Memory B cell (primary cell): ENCODE measurements at places on chromosomes 7 and 10.

GRCh38 chr10:124739986-124740368 is 4.2 kb downstream of the FAM53B start:
- DNase-seq = no peak

DNA sequence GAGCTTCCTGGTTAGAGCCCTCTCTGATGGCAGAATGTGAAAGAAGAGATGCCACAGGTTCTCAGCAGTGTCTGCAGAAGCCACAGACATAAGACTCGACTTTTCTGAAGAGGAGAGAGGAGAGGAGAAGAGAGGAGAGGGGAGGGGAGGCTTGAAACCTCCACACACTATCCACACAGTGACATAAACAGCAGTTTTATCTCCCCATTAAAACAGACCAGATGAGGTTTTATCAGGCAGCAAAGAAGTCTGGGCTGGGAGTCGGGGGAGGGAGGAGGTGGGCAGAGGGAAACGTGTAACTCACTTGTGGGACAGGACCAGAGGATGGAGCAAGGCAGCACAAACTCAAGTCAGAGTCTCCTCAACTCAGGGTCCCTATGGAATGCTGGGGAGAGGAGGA is 76.5 kb downstream of the XPNPEP1 start:
- DNase-seq = no peak

- DNase-seq = no peak
Observed at GRCh38 chr10:101053516-101053915, 8.3 kb upstream of the KAZALD1 start.

DNA sequence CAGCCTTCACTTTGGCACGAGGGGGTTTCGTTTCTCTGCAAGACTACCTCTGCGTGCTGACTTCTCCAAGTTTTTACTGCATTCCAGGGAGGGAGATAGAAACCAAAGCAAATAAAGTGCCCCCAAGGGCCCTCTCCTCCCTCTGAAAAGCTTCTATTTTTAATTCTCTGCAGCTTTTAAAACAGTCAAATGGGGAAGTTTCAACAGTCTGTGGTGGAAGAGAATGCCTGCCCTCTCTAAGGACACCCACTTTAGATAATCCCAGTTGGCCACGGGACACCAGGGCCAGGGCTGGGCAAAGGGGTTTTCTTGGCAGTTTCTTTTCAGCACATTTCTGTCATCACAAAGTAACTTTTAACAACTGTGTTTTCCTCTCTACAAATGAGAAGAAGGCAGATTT is 386.7 kb upstream of the NPVF start:
- no peak for DNase-seq

DNA sequence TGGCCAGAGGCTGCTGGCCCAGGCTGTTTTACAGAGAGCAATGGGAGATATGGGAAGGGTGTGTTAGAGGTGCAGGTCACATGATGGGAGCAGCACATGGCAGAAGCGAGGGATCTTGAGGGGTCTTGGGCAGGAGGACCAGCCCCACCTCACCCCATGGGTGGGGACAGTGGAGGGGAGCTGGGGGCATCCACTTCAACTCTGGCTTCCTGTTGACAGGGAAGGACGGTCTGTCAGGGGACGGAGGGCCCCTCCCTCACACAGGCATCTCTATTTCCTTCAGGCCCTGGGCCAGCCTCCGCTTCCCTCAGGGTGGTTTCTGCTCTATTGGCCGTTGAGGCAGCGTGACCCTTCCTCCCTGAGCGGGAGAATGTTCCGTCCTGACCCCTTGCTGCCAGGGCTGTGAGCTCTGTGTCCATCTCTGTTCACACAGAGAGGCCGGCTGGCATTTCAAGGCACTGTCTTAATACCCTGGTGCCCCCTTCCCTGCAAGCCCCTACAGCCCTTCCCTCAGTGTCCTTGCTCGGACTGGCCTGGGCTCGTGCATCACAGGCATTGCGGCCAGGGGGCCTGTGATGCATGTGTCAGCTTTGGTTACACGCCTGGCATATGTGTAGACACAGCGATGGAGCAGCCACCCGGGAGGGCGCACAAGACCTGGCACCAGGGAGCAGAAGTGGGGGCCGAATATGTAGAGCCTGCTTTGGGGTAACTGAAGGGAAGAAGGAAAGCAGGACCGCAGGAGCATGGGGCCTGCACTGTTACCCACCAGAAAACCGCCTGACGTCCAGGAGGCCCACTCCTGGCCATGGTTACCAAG is 31.8 kb downstream of the RAMP3 start:
- no peak for DNase-seq
